ENCODE measurements at places on chromosomes 12 and 14.

DNA sequence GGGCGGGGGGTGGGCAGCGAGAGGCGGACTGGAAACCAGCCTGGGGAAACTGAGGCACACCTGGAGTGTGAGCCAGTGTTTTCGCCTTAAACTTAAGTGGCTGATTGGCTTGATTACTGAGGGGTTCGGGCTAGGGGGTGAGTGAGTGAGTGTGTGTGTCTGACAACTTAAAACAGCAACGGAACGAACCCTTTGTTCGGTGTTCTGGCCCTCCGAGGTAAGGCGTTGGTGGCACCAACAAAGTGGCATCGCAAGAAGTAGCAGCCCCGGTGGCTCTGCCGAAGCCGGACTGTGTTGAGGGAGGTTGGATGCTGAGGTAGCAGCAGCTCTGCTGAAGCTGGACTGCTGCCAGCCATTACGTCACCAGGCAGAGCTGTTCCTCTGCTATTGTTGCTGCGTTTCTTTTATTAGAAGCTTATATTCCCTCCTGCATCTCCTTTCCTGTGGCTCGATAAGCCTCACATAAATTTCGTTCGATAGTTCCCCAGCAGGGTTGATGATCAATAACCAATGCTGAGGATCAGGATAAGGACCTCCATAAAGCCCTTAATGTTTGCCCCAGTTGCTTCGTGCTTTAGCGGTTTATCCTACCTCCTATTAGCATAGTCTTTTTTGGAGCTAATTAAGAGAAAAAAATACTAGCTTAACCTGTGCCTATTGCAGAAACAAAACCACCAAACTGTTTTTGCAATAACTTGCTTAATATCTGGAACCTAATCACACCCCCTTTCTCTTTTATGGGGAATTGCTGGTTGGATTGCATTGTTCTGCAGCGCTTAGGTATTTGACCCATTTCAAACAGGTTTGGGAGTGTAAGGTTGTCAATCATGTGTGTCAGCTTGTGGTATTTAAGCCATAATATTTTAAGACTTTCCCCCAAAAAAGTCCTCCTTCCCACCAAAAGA, 1.3 kb downstream of the GPR137C start:
- DNase-seq = peak; percentile 74

- no peak for DNase-seq
These were observed 15.3 kb upstream of the ANO6 start for GRCh38 chr12:45200491-45201043.

- no peak for DNase-seq
These were observed 89.4 kb upstream of the ZFP36L1 start for GRCh38 chr14:68882235-68882634.

DNA sequence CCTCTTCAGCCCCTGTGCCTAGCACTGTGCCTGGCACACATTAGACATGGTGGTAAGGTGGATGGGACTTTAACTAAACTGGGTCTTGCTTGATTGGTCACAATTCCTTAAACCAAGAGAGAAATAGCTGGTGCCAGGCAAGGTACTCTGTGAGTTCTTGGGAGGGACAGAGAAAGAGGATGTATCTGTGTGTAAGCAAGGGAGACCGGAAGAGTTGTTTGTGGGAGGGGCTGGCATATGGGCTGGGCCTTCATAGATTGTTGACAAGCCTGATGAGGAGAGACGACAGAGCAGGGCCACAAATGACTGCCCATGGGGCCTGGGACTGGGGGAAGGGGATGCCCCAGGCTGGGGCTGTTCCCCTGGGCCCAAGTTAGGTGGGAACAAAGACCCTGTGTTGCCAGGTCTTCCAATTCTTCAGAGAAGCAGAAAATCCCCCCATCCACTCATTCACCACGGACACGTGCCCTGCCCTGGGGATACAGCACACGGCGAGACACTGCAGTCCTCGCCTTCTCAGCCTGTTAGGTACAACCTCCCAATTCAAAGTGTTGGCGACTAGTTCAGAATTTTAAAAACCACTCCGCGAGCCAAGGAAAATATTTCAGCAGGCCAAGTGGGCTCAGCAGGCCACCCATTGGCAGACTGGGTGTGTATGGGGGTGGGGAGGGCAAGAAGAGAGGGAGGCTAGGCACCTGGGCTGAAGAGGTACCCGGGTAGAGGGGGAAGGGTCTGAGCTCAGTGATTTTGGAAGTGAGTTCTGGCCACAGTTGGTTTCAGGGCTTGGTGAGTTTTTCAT, 11.4 kb upstream of the CYP46A1 start:
- no peak for DNase-seq

GRCh38 chr12:67471810-67472209, 176.7 kb upstream of the DYRK2 start:
- no peak for DNase-seq

DNA sequence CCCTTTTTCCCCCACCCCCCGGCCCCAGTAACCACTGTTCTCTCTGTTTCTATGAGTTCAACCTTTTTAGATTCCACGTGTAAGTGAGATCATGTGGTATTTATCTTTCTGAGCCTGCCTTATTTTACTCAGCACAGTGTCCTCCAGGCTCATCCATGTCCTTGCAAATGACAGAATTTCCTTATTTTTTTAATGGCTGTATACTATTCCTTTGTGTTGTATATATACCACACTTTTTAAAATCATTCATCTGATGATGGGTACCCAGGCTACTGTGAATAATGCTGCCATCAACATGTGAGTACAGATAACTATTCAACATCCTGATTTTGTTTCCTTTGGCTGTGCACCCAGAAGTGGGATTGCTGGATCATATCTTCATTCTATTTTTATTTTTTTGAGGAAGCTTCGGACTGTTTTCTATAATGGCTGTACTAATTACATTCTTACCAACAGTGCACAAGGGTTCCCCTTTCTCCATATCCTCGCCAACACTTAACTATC, 54.7 kb downstream of the DDX51 start:
- DNase-seq = no peak

DNA sequence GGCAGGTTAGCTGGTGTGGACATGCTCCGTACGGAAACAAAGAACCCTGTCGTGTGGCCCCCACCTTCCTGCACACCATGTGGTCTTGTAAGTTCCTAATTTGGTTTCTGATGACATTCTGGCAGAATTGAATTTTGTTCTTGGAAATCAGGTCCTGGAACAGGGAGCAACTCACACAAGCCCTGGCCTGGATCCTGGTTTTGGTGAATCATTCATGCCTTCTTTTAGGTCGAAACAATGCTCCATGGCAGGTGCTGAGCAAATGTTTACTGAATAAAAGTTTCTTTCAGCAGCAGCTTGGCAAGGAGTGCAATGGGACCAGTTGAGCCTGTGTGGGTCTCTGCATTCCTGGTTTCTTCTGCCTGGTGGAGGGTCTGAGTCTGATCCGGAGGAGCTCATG, 978.4 kb downstream of the BCL11B start:
- DNase-seq = no peak

- no peak for DNase-seq
These were observed 70.6 kb upstream of the ESRRB start for GRCh38 chr14:76305268-76305826.

GRCh38 chr12:2144951-2145350, 92.2 kb downstream of the CACNA1C start:
- DNase-seq = no peak

DNA sequence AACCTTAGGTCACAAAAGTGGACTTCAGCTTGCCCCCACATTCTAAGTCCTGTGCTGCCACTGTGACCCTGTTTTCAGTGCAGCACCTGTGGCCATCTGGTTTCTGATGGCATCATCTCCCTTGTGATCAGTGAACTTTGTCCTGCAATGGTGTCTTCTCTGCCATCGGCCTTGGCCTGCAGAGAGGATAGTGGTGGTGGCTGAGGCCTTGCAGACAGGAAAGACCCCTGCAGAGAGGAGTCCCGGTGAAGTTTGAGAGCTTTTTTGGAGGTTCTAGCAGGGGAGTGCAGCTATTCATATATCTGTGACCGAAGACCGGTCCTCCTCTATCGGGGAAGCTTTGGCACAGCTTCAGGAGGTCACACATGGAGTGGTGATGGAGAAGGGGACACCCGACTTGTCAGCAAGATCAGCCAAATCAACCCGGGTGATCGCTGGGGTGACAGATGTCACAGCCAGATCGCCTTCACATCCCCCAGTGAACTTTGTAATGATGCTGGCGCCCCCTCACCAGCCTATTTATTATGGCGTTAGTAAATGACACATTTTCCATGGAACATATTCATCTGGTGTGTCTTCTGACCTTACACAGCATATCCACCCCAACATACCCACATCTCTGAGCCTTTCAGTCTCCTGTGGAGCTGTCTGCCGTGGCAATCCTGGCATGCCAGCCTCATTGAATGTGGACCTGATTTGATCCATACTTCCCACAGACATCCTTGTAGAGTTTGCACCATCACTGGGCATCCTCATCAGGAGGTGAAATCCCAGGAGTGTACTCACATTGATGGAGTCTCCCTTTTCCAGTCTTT, 136.1 kb downstream of the PAPOLA start:
- no peak for DNase-seq

- DNase-seq = no peak
These were observed 7.6 kb downstream of the TSPAN9 start for GRCh38 chr12:3084742-3085141.

- no peak for DNase-seq
These were observed 322.3 kb downstream of the RMST start for GRCh38 chr12:97784904-97785303.
